ENCODE measurements at places on chromosomes 7 and 10.

DNA sequence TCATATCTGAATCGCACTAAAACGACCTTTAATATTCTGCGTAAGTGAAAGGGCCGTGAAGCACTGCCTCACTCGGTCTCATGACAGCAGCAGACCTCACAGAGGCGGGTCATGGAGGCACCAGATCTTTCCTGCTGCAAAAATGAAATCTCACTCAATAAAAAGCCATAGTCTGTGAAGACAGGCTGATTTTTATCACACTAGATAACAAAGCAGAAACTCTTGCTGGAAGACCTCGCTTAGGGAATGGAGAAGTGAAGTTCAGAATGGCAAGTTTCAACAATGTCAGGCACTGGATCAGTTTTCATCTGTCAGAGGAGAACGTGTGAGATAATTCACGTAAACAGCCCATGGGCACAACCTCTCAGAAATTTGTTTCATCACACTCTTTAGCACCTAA lies 8.0 kb downstream of the SEPHS1 start:
- DNase-seq: no peak

GRCh38 chr7:95871075-95871848 lies 98.9 kb downstream of the DYNC1I1 start:
- peak; percentile 1 for DNase-seq

GRCh38 chr10:14779001-14779651 lies 4.4 kb upstream of the FAM107B start:
- DNase-seq: no peak

- no peak for DNase-seq
Observed at GRCh38 chr7:88401009-88401623, 94.4 kb upstream of the STEAP4 start.

DNA sequence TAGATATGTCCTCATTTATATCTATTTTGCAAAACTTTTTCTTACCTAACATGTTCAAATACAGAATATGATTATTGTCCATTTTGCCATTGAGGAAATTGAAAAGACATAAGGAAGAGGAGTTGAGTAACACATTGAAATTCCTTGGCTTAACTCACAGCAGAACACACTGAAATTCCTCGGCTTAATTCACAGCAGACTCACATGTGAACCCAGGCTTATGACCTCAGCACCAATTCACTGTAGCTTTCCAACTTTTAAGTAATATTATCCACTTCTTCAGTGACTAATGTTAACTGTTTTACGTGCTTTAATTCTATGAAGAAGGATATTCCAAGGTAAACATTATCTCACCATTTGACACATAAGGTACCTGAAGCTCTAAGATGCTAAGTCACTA lies 597.5 kb upstream of the PFKP start:
- no peak for DNase-seq

GRCh38 chr7:98996150-98996552 lies 117.8 kb downstream of the TRRAP start:
- no peak for DNase-seq

- DNase-seq: no peak
Observed at GRCh38 chr7:94344826-94345225, 49.9 kb upstream of the COL1A2 start.

DNA sequence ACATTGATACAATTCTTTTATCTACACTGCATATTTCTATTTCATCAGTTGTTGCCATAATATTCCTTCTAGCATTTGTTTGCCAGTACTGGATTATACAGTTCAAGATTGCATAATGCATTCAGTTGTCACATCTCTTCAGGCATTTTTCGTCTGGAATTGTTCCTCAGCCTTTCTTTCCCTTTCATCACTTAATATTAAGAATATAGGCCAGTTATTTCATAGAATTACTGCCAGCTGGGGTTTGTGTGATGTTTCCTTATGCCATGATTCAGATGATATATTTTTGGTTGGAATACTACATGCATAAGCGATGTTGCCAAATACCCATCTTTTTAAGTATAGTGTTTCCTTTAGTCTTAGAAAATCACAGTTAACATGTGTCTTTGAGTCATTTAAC lies 20.8 kb downstream of the KIFBP start:
- DNase-seq: no peak

DNA sequence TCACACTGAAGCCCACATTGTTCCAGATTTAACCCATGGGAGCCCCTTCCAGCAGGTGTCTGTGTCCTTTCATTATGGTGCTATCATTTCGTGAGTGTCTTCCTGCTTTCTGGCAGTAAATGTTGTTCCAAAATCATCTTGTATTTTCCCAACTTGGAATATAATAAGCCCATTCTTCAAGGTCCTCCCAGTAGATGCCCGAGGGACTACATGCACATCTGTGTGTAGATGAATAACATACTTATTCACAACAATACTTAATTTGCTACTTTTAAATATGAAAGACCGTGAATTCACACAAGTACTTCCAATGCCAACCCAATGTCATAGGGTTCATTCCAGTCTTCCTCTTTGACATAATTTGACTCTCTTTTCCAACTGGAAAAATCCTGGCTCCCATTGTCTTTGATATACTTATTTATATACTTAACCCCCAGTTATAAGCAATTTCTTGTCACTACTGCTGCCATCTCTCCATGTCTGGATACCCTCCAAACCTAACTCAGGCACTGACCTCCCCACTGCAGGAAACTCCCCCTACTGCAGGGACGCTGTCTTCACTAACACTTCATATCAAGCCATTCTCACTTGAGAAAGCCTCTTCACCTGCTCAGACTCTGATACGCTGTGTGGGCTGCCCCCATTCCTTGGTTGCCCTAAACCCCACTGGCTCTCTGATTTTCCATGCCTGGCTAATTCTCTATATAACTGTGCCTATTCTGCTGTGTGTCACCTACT lies 1119.2 kb downstream of the CNTNAP2 start:
- no peak for DNase-seq

DNA sequence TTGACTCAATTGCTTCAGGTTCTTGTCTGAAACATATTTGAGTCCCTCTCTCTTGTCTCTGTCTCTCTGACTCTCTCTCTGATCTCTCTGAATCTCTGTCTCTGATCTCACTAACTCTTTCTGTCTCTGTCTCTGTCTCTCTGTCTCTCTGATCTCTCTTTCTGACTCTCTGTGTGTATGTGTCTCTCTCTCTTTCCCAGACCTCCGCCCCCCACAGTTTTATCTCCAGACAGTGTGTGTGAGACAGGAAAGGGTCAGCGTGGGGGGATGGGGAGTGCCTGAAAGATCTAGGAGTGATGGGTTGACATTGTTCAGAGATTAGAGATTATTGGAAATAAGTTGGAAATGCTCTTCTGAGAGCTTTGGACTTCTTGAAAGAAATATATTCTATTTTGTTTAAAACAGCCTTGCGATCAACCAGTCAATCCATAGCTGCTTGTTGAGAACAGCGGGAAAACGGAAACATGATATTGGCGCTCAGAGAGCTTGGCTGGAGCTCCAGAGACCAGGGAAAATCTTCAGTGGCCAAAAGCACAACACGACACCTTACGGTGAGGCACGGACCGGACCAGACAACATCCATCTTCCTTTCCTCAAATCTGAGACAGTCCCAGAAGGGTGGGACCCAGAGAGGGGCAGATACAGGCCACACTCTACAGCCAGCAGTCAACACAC lies 35.5 kb downstream of the CALML3 start:
- DNase-seq: no peak

DNA sequence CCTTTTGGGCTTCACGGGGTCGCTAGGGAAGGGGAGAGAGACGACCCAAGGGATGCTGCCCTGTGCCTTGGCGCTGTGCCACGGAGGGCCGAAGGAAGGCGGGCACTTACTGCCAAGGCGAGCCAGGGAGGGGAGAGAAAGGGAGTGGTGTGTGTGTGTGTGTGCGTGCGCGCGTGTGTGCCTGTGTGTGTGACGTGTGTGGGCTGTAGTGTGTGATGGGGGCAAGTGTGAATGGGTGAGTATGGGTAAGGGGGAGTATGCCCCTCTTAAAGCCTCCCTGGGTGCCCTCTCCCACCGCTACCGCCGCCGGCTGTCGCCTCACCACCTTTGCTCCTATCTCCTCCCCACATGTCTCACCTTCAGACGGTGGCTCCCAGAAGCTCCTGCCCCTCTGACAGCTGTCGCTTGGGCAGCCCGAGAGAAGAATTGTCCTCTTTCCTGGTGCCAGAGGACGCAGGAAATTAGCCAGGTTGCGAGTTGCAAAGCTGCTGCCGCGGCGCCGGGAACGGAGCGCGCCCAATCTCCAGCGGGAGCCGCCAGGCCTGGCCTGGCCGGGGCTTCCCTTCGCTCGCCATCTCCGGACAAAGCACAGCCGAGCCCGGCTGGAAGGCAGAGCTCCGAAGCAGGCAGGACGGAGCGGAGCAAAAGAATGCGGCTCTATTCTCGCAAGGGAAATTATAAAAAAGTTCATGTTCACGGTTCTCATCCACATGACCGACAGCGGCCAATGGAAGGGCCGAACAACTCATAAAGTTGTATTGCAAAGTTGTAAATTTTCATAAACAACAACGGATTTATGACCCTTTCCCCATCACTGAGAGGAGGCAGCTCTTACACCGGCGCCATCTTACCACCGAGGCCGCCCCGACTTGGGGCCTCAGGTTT lies at the start of gene HOXA3:
Gene HOXA3, minus strand, starts transcription at position 653 of the 885 bp plus-strand sequence. CDS start 41,943 bp downstream, outside the sequence.
- no peak for DNase-seq

DNA sequence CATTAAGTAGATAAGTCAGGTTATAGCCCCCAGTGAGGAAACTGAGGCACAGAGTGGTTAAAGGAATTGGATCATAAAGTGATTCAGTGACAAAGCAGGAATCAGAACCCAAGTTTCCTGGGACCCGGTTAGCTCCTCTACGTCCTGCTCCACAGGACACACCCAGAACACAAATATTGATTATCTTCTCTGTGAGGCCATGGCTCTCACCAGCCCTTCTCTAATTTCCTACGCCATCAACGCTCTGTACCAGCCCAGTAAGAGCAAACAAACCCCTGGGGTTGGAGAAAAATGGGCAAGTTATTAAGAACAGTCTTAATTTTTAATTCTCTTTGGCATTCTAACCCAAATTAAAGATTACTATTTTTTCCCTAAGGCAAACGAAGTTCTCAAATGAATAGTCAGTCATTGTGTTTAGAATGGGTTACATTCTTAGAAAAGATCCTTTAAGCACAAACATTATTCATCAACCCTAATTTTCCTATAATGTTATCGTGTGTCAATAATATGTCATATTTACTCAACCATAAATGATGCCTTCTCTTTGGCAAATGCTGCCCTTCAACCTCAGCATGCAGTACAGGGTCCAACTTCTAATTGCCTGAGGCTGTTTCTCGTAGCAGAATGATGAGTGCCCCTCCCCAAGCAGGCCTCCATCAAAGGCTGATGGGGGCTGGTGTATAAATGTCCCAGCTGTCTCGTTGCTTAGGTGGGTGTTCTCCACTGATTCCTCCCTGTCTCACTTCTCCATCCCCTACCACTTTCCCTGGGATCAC lies 25.4 kb upstream of the TM9SF3 start:
- no peak for DNase-seq

DNA sequence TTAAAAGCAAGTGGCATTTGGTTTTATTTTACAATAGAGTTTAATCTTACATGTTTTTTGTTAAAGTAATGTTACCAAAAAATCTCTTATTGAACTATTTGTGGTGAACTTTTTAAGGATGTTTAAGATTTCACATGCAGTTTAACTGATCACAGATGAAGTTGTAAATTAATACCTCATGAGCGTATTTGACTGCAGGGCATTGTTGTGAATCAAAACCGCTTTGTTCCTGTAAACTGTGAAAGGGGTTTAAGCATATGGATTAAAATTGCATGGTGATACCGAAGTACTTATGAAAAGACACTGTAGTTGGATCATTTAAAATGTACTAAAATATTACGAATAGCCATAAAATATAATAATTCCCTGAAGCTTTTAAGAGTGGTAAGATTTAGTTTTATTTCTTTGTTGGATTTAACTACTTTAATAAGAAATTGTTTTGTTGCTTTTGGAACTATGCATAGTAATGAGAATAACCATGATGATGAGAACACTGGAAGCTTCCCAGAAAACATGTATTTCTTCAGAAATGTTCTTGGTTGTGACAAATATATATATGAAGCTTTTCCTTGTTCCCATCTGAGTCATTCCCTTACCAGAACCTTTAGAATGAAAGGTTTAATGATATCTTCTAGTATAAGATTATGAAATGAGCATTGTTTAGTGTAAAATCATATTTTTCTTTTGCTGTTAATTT lies 131.3 kb downstream of the ADK start:
- no peak for DNase-seq

GRCh38 chr10:103985726-103986125 lies 18.8 kb downstream of the SLK start:
- no peak for DNase-seq

DNA sequence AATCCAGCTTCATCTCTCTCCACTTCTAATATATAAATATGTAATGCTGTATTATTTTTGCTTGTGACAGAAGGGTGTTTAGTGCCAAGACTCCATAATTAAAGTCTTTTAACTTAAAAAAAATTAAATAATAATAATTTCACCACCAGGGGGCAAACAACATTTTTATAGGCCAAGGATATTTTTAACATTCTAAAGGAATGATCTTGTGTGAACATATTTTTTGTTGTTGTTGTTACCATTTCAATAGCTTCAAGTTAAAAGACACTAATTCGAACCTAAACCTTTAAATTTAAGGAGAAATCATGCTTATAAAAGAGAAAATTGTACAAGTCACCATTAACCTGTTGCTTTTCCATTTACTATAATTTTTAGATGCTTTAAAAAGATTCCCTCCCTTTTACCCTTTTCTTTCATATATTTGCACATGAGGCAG lies 7.5 kb upstream of the DNAJC1 start:
- peak; percentile 46 for DNase-seq

DNA sequence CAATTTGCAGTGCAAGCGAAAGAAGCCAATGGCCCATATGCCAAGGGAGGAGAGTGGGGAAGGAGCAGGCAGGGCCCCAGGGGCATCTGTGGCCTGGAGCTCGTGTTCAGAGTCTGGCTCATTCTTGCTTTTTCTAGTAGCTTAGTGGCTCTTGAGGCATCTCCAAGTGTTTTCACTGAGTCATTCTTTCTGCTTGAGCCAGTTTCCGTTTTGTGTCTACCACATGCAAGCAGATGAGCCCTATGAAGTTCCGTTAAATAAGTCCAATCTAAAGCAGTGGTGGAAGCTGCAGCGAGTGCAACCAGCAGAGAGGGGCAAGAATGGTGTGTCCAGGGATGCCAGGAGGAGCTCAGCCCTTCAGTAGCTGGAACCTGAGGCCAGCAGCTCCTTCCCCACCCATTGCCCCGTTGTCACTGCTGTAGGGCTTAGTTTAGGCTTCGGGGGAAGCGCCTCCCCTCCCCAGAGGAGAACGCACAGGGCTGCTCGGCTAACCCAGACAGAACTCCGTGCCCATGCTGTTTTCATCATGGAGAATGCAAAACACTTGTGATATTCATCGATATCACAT lies 57.4 kb upstream of the EBF3 start:
- DNase-seq: no peak

GRCh38 chr7:137985897-137986251 lies 16.0 kb downstream of the CREB3L2 start:
- no peak for DNase-seq

GRCh38 chr7:94360926-94361325 lies 33.8 kb upstream of the COL1A2 start:
- DNase-seq: no peak

- DNase-seq: peak; percentile 26
Observed at GRCh38 chr10:94299417-94299816, 63.3 kb downstream of the NOC3L start.

- DNase-seq: no peak
Observed at GRCh38 chr10:17644485-17644943, 563 bp downstream of the STAM start.

GRCh38 chr7:123771256-123771655 lies 22.5 kb upstream of the WASL start:
- no peak for DNase-seq

- DNase-seq: no peak
Observed at GRCh38 chr10:17075533-17076359, 53.9 kb downstream of the CUBN start.

GRCh38 chr7:12403287-12404181 lies at the start of gene VWDE:
Gene VWDE, minus strand, starts transcription at chr7:12403865. Its CDS starts 149 bp downstream, at chr7:12403716.
- peak; percentile 33 for DNase-seq
